Fibroblast of mammary gland (primary cell): ENCODE measurements at places on chromosomes 13 and 19.

- DNase-seq = peak; percentile 89
These were observed 1.4 kb downstream of the PEG3 start for GRCh38 chr19:56838909-56839651.

DNA sequence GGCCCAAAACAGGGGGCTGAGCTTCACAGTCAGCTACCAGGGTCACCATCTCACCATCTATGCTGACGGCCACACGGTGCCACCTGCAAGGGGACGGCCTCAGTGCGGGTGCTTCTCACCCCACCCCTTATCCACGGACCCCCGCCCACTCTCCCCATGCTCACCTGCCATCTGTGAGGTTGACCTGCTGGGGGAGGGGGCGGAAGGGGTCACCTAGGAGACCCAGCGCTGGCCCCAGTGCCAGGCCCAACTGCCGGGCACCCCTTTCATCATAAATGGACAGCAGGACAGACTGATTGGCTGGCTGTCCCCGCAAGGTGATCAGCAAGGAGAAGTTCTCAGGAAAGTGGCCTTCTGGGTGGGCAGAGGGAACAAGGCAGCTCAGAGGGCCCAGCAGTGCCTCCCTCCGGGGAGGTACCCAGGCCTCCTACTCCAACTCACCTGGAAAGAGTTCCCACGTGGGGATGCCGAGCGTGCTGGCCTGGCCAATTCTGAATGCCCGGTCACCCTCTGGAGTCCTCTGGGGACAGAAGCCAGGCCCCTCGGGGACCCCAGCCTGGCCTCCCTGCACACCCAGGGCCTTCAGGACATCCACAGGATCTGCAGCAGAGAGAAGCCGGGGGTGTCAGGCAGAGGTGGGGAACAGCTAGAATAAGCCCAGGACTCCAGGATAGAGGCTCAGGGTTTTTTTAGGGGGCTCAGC, 4.5 kb downstream of the COL5A3 start:
- no peak for DNase-seq

DNA sequence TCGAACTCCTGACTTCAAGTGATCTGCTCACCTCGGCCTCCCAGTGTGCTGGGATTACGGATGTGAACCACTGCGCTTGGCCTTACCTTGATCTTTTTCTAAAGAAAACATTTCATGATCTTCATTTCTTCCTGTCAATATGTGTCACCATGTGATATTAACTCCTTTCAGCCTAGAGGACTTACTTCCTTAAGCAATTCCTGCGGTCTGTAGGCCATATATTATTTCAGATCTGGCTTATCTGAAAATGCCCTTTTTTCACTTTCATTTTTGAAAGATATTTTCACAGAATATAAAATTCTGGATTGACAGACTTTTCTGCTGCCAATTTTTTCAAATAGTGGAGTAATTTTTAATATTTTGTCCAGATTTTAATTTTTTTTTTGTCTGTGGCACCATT, 2.0 kb upstream of the GPR32 start:
- DNase-seq = no peak

DNA sequence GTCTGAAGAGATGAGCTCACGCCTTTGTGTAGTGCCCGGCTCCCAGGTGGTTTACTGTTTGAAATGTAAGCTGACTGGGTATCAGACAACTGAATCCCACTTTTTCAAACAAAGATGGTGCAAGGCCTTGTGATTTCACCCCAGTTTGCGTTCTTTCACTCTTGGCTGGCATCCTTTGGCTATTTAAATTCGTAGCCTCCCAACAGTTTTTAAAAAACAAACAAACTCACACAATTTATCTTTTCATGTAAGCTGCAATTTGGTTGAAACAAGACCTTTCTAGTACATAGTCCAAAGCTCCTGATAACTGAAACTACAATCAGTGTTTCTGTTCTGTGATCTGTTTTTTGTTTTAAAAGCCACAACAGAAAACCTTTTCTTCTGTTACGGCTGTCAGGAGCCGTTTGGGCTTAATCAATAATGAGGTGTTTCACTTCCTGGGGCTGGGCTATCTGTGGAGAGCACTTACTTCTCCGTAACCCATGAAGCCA, 65.1 kb upstream of the NPAS1 start:
- DNase-seq = no peak

DNA sequence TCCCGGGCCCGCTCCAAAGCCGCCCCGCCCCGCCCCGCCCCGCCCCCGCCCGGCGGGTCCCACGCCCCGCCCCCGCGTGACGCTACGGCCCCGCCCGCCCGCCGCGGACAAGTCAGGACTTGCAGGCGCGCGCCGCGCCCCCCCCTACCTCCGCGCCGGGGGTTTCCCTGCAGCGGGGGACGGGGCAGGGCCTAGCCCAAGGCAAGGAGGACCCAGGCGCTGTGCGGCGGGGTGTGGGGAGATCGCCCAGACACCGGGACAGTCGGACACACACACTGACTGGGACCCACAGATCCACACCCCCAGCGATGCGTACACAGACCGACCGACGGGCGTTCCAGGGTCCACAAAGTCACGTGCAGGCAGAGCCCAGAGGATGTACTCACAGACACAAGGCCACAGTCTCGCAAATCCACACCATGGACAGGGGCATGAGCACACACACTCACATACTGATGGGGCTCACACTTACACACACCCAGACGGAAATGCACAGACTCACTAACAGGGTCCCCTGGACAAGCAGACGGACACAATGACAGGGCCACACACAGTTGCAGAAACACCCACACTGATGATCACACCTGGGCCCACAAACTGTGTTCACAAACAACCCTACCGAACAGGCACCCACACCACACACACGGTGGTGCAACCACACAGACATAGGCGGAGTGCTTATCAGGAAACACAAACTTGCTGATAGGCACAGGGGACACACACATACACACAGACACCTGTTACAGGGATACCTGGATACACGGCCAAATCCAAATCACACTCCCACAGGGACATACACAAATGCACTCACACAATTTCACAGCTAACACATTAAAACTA, 436 bp upstream of the BBC3 start:
- peak; percentile 76 for DNase-seq

GRCh38 chr13:100646871-100647270, 27.7 kb downstream of the TMTC4 start:
- no peak for DNase-seq

- peak; percentile 43 for DNase-seq
These were observed 14.2 kb downstream of the ZNF274 start for GRCh38 chr19:58196901-58197616.

DNA sequence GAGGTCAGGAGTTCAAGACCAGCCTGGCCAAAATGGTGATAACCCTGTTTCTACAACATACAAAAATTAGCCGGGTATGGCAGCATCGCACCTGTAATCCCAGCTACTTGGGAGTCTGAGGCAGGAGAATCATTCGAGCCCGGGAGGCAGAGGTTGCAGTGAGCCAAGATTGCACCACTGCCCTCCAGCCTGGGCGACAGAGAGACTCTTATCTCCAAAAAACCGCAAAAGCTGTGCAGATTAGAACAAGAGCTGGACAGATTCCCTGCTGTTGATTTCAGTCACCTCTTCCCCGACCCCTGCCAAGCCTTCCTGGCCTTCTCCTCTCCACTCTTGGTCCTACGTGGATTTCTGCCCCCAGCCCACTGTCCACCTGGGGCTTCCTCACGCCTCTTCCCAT, 8.3 kb downstream of the CAMSAP3 start:
- no peak for DNase-seq

DNA sequence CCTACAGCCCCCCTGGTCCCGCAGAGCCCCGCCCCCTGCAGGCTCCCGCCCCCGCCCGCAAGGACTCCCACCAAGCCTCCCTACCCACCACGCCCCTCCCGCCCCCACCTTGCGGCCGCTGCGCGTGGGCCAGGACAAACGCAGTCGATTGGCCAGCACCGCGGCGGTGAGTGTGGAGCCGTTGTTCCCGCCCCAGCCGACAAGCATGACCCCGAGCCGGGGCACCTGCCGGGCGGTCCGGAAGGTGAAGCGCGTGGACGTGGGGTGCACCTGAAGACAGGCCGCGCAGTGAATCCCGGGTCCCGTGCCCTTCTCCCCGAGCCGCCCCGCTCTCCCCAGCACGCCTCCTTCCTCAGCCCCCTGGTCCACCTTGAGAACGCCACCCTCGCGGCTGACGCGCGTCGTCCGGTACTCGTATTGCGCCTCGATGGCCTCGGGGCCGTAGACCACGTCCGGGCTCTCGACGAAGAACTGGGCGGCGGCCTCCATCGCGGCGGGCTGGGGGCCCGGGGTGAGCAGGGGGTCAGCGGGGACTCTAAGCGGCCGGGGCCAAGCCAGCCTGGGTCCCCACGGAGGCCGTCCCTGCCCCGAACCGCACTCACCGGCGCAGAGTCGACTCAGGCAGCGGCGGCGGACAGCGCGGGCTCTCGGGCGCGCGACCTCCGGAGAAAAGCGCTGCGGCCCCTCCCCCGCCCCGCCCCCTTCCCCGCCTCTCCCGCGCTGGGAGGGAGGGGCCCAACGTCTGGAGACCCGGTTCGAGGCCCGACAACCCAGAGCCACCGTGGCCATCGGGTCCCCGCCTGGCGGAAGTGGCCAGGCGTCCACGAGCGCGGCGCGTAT, at the start of gene ISYNA1:
Gene ISYNA1, minus strand, starts transcription at position 643 of the 840 bp plus-strand sequence. Its CDS starts 154 bp downstream, at position 489.
- DNase-seq = no peak

- DNase-seq = peak; percentile 13
These were observed 14.9 kb upstream of the LATS2 start for GRCh38 chr13:21076253-21076652.

DNA sequence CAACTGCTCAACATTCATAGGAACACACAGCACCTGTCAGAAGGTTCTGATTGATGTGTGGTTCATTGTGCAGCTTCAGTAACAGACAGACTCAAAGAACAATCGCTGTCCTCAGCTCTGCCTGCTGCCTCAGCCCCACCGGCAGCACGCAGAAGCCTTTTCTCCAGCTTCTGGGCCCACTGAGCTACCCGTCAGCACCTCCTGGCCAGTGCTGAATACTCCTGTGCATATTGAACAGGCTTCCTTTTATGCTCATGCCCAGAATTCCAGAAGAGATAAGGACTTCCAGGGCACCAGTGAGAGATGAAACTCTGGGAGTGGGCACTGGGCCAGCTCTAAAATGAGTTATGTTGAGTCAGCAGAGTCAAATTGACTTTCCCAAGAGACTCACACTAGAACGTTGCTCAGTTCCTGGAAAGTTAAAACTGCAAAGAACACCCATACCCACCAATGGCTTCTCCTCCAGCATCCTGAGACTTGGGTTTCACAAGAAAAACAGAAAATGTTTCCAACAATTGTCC, 119.3 kb downstream of the COL4A1 start:
- peak; percentile 87 for DNase-seq
